Epithelial cell of prostate (primary cell): ENCODE measurements at places on chromosomes 4 and X.

DNA sequence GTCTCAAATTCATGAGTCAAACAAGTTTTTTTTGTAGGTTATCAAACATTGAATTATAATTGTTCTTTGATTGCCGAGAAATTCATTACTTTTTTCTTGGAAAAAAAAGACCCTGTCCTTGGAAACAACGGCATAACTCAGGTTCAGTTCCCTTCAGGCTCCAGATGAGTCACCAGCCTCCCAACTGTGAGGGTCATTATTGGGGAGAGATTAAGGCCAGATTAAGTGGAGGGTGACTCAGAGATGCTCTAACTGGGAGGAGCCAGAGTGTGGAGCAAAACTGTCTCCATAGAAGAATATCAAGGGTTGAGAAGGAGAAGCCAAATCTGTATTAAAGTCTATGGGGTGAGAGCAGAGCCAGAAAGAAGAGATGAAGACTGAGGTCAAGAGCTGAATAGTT is 9.6 kb downstream of the ADGRG4 start:
- DNase-seq = no peak

DNA sequence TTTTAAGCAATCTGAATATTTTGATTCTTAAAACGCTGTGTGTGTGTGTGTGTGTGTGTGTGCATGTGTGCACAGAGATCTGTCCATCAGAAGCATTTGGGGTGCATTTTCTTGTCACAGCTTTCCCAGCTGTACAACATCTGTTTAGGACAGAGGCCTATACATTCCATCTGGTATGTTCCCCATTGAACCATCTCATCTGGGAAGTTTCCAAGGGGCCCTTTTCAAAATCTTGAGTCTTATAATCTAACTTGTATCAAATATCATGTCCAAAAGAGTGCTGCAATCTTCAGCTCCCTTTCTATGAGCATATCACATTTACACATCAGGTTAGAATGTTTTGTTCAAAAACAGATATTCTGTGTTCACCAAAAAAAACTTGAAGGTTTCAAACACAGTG is 16.5 kb upstream of the MID1 start:
- no peak for DNase-seq

GRCh38 chr4:76090241-76090691 is 15.8 kb downstream of the ART3 start:
- peak; percentile 99 for DNase-seq

- DNase-seq = no peak
Measured at GRCh38 chrX:108464604-108465003, 25.0 kb downstream of the COL4A5 start.

GRCh38 chrX:108642273-108642628 is 94.1 kb downstream of the IRS4 start:
- DNase-seq = no peak

DNA sequence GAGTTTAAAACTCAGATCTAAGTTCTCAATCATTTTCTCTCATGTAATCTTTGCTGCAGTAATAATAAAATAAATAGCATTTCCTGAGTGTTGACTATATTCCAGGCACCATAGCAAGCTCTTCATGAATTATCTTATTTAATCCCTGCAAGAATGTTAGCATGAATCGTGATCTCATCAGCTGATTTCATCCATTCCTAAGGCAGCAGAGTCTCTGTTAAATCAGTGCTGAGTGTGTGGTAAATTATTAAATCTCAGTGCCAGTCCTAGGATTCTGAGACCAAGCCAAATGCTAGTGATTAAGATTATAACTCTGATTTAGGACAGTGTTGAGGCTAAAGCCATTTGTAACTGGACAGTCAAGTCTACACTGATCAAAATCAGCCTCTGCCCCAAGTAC is 240.3 kb upstream of the TAPT1 start:
- no peak for DNase-seq

GRCh38 chr4:54902271-54902670 is 223.1 kb downstream of the KDR start:
- peak; percentile 56 for DNase-seq

DNA sequence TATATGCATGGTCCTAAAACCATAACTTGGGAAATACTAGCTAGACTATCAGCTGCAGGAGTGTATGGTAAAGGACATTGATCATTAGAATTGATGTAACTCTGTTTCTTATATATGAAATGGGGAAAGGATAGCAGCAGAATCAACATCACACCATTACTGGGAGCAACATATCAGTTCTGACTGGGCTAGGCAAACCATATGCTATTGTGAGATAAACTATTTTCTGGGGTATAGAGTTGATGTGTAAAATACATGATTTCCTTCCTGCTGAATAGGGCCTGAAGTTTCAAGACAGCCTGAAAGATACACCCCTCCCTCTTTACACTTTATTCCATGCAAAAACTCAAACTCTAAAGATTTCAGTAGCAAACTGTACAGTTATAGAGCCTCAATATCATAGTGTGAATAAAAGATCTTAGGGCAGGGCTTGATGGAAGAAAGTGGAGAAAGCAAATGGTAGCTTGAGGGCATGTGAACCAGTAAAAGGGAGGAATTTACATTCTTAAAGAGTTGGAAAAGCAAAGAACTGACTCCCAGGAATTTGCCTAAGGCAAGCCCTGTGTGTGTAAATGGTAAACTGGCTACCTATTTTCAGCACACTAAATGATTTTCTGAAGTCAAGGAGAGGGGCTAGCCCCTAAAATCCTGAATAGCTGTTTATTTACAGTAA is 404.1 kb downstream of the MAPK10 start:
- DNase-seq = no peak

DNA sequence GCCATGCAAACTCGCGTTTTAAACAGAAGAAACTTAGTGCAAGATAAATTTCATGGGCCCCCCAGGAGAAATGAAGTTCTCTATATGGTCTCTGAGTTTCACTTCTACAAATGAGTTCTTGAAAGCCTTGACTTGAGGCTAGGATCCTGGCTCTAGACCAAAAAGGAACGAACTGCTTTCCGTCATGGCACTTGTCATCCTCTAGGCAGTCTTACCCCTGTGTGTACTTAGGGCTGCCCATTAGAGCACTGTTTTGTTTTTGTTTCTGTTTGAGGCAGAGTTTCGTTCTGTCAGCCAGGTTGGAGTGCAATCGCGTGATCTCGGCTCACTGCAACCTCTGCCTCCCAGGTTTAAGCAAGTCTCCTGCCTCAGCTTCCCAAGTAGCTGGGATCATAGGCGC is 29.0 kb downstream of the RNF4 start:
- no peak for DNase-seq

GRCh38 chr4:162523171-162523570 is 359.4 kb upstream of the FSTL5 start:
- DNase-seq = no peak

DNA sequence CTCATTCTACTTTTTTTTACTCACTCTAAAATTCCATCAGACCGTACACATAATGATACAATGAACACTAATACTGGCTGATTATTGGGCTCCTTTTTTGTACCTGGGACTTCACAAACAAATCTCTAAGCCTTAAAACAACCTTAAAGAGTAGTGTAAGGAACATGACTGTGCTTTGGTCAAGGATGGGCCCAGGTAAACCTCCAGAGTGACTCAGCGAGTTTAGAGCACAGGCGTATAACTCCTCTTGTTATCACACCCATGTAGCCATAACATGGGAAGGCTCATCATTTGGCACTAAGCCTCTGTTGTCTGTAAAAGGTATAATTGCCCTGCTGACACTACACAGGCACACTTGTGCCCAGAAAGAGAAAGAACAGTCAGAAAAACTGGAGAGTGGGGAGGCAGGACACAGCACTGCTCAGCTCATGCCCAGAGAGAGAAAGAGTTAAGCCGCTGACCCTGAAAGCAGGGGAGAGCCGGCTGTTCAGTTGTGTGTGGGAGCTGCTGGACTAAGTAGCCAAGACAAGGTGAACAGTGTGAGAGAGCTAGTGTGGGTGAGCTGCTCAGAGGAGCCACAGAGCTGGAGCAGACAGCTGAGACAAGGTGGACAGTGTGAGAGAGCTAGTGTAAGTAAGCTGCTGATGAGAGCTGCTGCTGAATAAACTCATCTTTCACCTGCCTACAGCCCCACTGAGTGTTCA is 319.6 kb upstream of the BMP3 start:
- DNase-seq = no peak

DNA sequence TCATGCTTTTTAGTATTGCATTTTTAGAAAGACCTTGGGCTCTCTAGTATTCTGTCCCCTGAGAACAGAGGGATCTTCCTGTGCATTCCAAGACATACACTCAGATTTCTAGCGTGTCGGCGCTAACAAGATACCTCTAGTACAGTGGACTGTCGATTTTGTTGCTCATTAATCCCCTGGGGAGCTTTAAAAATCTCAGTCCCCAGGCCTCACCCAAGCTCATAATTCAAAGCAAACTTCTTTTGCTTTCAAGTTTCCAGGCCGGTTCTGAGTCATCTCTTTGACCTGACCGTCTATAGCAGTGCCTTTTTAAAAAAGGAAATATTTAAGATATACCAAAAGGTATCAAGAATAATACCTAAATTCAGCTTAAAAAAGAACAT is 137.0 kb downstream of the AMMECR1 start:
- DNase-seq = no peak

DNA sequence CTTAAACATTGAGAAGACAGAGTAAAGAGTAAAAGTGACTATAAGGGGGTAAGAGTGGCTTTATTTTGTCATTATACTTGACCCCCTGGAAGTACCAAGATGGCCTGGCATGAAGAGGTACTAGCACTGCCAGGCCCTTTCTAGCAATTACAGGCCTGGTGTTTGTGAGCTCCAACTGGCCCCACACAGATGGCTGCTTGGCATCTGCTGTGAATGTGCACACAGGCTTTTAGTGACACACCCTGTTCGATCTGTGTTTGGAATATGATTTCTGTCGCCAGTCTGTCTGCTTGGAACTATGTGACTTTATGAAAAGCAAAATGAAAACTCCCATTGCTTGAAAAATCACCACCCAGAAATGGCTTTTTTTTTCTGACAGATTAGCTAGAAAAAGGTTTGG is 123.3 kb downstream of the CLCN4 start:
- no peak for DNase-seq

GRCh38 chr4:149141391-149141790 is 674.3 kb downstream of the IQCM start:
- no peak for DNase-seq

- DNase-seq = no peak
Measured at GRCh38 chr4:72505314-72505744, 63.7 kb downstream of the ADAMTS3 start.

- no peak for DNase-seq
Measured at GRCh38 chr4:54940996-54941865, 184.2 kb downstream of the KDR start.

GRCh38 chr4:650461-650860 is 23.6 kb downstream of the ATP5ME start:
- no peak for DNase-seq

- DNase-seq = peak; percentile 75
Measured at GRCh38 chrX:100895365-100896075, 21.4 kb upstream of the NOX1 start.

- no peak for DNase-seq
Measured at GRCh38 chr4:6256141-6256540, 13.5 kb upstream of the WFS1 start.

- no peak for DNase-seq
Measured at GRCh38 chr4:139253713-139254112, 26.3 kb downstream of the MGARP start.

DNA sequence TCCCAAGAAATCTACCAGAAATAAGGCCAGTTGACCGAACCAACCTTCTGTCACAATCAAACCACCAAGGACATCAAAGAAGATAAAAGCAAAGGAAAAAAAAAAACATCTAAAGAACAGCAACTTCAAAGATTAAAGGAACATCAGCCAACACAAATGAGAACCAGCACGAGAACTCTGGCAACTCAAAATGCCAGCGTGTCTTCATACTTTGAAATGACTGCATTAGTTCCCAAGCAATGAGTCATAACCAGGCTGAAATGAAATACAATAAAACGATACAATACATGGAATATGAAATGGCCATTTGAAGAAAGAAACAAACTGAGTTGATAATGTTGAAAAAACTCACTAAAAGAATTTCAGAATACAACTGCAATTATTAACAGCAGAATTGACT is 611.6 kb upstream of the GRIA3 start:
- DNase-seq = no peak

GRCh38 chr4:112747036-112747435 is 110.1 kb downstream of the LARP7 start:
- DNase-seq = no peak

- no peak for DNase-seq
Measured at GRCh38 chr4:146739182-146739581, 100.5 kb downstream of the POU4F2 start.

- DNase-seq = no peak
Measured at GRCh38 chrX:117508021-117508420, 608.6 kb downstream of the KLHL13 start.

- no peak for DNase-seq
Measured at GRCh38 chr4:23278845-23279244, 586.1 kb downstream of the GBA3 start.

GRCh38 chr4:53780736-53781400 is 189.6 kb upstream of the LNX1 start:
- no peak for DNase-seq

DNA sequence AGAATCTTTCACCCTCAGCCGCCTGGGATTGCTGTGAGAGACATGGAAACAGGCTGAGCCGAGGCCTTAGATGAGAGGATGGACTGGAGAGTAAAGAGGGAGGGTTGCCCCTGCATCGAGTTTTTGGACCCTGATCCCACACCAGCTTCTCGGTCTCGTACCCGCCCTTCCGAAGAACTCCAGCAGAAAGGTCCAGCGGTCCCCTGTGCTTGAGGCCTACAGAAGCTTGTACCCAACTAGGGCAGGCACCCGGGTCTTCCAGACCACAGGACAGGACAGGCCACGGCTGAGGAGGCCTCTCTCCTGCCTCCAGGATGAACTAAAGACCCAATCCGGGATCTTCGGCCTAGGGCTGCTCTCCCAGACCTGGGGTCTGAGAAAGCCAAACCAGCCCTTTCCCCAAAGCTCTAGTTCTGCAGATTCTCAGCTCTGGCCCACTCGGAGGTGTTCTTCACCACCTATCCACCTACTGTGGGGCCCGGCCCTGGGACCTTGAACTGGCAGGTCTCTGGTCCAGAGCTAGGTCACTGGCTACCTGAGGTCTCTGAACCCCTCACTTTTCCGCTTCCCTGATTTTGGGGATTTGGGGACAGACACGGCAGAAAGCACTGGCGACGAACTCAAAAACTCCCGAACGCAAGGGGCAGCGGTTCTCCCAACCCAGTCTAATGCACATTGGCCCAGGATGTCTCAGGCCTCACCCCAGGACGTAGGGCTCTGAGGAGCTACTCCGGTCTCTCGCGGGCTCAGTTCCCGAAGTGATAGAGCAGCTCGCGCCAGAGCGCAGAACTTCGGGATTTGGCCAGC is 1.1 kb downstream of the NKX3-2 start:
- no peak for DNase-seq

DNA sequence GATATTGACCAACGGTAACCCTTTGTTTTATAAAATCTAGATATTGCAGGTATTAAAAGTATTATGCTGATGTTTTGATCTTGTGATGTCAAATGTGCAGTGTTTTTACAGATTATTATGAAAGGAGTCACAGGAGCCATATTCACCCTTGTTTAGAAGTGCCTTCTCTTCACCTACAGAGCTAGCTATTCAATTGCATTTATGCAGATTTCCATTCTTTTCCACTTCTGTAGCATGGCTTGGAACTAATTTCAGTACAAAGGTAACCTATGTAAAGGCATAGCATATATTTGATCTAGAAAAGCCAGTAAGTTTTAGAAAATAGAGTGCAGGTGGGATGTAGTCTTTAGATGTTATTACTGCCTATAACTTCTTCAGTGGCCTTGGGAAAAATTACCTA is 176.2 kb downstream of the GABRB1 start:
- DNase-seq = no peak
